ENCODE measurements at places on chromosomes 5 and 9.

- no peak for DNase-seq
Measured at GRCh38 chr5:170576602-170577535, 73.0 kb downstream of the KCNIP1 start.

DNA sequence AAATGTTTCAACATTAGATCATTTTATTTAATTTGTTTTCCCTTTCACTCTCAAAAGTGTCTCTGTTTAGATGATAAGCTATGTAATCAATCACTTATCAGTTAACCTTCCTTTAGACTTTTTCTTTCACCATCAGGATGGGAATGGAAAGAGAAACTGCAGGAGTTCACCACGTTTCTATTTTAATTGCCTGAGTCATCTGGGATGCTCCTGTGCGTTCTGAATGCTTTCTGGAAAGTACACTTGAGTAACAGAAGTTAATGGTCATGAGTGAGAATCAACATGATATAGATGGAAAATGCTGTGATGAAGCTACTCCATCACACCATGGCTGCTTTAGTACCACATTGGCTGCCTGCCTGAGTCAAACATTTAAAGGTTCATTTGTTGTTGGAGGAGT is 783.3 kb upstream of the CDH9 start:
- DNase-seq = no peak

DNA sequence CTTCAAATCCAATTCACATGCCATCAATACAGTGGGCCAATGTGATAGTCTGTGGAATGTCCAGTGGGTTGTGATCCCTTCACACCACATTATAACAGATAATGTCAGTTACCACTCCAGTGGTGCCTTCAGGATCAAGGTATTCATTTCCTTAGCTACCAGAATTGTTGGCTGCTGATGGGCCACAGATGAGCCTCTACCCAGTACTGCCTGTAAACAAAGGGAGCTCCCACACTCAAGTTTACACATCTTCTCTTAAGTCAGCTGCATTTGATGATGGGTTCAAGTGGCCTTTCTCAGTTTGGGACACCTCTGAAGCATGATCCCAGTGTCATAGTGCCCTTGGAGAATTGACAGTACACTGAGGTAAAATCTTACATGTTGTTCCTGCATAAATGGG is 477.0 kb upstream of the CD180 start:
- DNase-seq = no peak

- DNase-seq = no peak
Measured at GRCh38 chr5:151094852-151095245, 14.0 kb upstream of the TNIP1 start.

- no peak for DNase-seq
Measured at GRCh38 chr5:96627792-96628398, 34.3 kb upstream of the CAST start.

DNA sequence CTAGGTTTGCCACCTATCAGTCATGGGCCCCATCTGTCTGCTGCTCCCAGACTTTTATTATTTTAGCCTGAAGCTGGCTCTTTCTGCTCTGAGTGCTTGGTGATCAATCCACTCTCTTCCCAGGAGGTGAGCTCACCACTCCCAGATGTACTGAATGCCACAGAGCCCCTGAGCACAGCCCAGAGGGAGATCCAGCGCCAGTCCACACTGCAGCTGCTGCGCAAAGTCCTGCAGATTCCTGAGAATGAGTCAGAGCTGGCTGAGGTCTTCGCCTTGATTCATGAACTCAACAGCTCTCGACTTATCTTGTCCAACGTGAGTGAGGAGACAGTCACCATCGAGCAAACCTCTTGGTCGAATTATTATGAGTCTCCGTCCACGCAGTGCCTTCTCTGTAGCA is 36.0 kb downstream of the HMGXB3 start:
- no peak for DNase-seq

DNA sequence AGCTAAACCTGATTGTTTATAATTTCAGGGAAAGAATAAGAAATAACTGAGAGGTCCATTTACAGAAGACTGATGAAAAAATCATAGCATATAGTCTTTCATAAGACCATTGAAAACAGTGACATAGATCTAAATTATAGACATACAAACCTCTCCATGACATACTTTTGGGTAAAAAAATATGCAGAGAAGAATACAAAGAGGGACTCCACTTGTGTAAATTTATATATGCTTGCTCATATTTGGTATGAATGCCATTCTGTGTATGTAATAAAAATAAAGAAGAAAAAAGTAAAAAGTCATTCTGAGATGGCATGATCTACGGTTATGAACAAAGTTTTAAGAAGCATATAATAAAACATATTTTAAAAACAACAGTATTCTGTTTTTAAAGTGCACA is 310.7 kb downstream of the ASTN2 start:
- DNase-seq = no peak

DNA sequence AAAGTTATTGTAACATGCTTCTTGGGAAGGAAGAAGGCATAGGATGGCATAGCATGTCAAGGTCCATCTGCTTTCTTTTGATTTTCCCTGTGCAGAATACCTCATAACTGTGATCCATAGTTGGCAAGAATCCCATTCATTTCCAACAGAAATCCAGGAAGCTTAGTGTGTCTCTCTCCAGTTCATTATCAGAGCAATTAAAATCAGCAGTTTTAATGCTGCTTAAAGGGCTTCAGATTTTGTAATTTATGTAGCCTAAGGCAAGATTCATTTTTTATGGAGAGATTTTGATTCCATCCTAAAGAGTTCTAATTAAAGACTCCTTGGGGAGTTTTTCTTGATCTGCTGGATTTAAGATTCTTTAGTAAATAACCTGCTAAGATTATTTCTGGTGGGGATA is 560.1 kb downstream of the PDE4D start:
- no peak for DNase-seq

GRCh38 chr5:32115985-32116384 is 58.1 kb downstream of the GOLPH3 start:
- DNase-seq = peak; percentile 8

DNA sequence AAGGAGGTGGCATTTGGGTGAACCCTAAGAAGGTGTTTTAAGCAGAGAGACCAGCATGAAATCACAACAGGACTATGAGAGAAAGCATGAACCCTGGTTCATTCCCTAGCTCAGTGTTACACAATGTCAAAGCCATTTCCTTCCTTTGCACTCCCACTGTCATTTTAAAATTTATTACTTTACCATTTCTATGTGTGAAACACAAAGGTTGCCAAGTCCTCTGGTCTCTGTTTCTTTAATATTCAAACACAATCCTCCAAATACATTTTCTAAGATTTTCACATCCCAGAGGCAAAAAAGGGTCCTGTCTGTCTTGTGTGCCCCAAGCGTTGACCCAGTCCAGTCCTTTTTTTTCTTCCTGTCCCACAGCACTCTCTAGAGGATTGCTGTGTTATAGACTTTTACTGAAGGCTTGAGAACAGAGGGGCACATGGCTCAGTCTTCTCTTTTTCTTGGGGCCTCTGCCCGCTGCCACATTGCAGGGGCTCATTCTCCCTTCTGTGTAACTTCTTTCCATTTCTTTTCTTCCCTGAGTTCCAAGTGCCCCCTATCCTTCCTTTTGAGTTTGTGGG is 78.6 kb upstream of the SLC28A3 start:
- DNase-seq = no peak

DNA sequence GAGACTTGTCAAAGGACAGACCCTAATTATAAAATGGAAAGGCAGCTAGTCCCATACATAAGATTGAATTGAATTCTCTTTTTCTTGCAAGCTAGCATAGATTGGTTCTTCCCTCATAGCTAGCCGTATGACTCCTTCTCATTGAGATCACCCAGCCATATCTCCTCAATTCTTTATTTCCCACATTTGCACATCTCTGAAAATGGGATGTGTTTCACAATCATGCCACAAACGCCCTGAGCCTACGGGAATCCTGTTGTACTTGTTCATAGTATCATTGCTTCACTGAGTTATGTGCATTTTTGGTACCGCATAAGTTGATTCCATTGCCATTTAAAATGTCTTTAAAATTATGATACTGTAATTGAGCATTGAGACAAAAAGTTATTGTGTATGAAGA is 90.5 kb downstream of the PCSK1 start:
- DNase-seq = no peak

DNA sequence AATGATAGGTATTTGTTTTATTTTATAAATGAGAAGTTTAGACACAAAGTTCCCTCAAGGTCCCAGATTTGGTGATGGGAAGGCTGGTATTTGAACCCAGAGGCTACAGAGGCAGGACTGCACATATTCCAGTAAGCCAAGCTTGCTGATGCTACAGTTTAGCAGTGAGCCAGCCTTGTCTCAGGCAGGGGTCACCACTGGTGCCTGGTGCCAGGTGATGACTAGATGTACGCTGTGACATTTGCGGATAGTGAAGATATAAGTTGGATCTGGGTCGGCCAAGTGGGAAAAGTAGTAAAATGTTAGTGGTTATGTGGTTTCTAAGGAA is 143.9 kb downstream of the AOPEP start:
- DNase-seq = no peak

All from NCI-H1417 (cell line).